ENCODE measurements at places on chromosomes 11 and 22.

GRCh38 chr11:78583889-78584288, 9.2 kb upstream of the NARS2 start:
- DNase-seq: no peak

GRCh38 chr22:50271519-50271970, 1.4 kb upstream of the MAPK11 start:
- peak; percentile 61 for DNase-seq

DNA sequence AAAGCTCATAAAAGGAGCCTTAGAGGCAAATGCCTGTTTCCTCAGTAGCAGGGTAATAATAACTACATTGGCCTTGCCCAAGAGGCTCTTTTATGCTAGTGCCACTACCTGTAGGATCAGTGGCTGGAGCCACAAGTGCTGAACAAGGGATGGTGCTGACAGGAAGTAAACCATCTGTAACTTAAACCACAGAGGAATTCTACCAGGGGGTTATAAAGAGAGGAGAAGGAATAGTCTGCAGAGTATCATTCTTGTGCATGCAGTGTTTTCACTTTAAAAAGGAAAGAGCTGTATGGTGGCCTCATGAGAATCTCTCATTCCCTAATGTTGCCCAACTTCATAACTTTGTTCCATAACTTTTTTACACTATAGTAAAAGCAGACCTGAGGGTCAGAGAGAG, 168.1 kb downstream of the DBX1 start:
- no peak for DNase-seq

- DNase-seq: no peak
Observed at GRCh38 chr11:77669848-77670511, 32.4 kb upstream of the CLNS1A start.

- DNase-seq: no peak
Observed at GRCh38 chr11:109071712-109072524, 350.1 kb upstream of the C11orf87 start.

DNA sequence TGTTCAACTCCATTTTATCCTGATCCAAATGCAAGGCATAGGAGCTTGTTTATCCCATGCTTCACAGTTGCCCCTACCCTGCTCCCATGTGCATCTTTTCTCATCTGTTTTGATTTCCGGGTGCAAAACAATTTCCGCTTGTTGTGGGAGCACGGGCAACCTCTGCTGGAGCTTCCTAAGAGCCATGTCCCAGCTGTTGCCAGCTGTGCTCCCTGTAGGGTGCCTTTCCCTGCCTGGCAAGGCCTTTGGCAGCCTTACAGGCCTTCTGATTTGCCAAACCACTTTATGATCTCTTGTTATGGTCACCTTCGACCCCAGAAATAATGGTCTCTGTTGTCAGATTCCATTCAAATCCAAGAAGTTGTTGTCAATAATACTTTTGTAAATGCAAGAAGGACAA, 1038.5 kb downstream of the OPCML start:
- DNase-seq: no peak

DNA sequence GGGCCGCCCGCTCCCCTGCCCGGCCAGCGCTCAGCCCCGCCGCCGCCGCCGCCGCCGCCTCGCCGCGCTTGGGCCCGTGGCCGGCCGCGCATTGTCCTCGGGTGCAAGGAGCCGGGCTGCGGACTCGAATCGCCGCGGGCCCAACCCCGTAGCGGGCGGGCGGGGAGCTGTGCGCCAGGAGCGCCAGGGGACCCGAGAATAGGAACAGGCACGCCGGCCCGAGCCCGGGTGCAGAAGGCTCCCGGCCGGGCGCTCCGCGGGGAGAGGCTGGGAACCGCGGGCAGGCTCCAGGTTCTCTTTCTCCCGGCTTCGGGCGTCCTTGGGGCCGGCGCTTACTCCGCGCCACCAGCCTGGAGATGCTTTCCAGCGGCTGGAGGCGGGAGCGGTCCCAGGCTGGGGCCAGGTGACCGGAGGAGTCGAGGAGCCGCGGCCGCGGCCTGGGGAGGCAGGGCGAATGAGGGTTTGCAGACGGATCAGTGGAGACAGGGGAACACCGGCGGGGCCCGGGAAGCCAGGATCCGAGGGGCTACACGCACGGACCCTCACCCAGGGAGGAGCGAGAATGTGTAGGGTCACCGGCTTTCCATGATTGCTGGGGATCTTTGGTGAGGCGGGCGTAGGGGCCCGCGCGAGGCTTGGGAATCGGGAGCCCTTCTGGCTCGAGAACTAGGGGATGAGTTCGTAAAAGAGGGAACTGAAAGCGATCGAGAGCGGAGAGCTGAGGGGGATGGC, 726 bp downstream of the PKNOX2 start:
- no peak for DNase-seq

DNA sequence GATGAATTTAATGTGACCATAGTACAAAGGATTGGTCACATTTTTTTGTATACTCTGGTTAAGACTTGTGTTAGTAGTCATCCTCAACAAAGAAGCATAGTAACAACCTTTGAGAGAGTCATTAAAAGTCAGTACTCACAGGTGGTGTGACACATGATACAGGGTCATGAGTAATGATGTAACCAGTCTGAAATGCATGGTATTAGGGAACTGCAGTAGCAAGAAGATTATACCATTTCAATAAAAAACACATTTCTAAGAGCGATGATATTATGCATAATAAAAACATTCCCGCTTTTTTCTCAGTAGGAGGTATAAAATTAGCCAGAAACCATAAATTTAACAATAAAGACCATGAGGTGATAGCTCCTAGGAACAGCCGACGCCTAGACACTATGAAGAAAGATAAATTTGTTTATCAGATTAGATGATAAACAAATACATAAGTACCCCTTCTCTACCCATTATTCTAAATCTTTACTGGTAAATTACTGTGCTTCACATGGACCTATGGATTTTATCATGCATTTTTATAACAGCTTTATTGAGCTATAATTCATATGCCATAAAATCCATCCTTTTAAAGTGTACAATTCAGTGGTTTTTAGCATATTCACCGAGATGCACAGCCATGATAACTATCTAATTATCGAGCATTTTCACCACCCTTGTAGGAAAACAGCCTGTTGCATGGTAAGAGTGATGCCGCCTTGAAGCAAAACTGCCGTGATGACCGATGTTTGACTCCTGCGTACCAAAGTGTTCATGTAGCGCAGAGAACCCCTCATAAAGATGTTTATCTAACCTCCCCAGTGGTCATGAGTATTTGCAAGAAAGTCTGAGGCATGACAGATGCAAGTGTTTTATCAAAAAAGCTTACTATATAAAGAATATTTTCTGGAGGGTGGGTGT, 41.8 kb downstream of the TMPRSS5 start:
- DNase-seq: peak; percentile 93

GRCh38 chr22:23227380-23227779, 47.1 kb downstream of the BCR start:
- DNase-seq: no peak

- DNase-seq: no peak
Observed at GRCh38 chr22:48803948-48804810, 1023.5 kb downstream of the BRD1 start.

- DNase-seq: no peak
Observed at GRCh38 chr11:34445956-34446355, 7.2 kb downstream of the CAT start.

DNA sequence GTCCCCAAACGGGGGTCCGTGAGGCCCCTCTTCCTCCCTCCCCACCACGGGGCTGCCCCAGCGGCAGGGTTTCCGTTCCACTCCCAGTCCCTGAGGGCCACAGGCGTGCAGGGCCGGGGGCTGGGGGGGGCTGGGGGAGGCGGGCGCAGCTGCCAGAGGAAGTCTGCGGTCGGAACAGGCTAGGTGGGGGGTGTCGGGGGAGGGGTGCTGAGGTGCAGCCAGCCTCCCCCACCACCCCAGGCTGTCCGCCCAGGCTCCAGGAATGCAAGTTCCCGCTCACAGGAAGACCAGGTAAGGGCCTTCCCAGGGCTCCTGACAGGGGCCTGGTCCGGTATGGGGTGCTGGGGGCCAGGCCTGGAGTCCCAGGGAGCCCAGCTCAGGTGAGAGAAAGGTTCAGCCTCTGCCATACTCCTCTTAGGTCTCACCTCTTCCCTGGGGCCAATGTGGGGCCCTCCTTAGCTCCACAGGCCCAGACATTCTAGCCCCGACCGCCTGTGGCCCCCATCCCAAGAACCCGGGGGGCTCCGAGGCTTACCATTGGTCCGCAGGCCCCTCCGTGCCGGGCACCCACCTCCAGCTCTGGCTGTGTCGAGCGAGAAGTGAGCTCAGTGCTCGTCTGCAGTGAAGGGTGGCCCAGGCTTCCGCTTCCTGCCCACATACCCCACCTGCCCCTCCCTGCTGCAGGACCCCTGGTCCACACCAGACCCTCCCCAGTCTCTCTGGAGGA, at the start of gene PTPRCAP:
TSS of gene PTPRCAP (minus strand) at position 601 of the 727 bp plus-strand sequence. CDS start at position 538, 63 bp downstream.
- no peak for DNase-seq

- DNase-seq: no peak
Observed at GRCh38 chr22:35746248-35746647, 28.6 kb downstream of the APOL5 start.

DNA sequence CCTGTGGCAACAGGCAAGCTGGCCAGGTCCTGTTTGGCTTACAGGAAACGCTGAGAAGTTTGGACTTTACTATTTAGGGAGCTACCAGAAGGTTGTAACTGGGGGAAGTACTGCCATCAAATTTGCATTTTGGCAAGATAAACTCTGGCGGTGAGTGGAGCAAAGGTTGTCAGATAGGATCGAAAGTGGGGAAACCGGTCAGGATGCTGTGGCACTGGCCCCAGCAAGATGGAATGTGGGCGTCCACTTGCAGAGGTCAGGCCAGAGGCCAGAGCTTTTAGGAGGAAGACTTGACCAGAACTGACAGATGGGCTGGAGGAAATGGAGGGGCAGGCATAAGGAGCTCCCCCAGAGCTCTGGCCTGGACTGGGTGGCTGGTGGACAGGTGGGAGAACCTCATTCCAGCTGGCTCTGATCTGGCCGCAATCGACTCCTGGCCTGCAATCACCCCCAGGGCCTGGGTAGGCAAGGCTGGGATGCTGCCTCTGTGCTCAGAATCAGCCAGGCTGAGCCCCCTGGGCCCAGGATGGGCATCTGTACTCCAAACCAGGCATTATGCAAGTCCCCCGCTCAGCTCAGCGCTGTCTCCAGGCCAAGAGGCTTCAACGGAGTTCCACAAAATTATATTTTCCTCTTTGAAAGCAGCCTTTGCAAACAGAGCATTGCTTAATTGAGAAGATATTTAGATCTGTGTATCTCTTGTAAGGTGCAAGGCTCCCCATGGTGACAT, 178.3 kb upstream of the NECTIN1 start:
- DNase-seq: peak; percentile 82

- DNase-seq: peak; percentile 48
Observed at GRCh38 chr22:25027043-25027906, 74.8 kb downstream of the KIAA1671 start.

- DNase-seq: no peak
Observed at GRCh38 chr22:44449061-44449682, 48.9 kb downstream of the RTL6 start.

DNA sequence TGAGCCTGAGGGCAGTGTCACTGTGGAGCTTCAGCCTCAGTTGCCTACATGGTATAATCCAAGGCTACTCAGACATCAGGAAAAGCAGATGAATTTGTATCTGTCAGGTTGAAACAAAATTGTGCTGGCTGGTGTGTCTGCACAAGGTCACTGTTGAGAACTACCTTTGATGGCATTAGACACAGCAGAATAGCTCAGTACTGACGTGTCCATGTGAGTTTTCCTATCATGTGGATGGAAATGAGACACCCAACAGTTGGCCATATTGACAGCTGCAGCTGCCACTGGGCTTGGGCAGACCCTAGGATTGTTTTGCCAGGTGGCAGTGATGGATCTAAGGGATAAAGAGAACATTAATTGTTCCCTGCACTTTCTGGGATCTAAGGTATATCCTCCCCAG, 15.8 kb downstream of the CCDC134 start:
- DNase-seq: no peak

GRCh38 chr11:13205486-13205885, 72.1 kb upstream of the BMAL1 start:
- no peak for DNase-seq

- peak; percentile 17 for DNase-seq
Observed at GRCh38 chr11:43738600-43739409, 58.3 kb downstream of the HSD17B12 start.

GRCh38 chr22:41048791-41049717, 43.3 kb upstream of the EP300 start:
- peak; percentile 31 for DNase-seq

- DNase-seq: no peak
Observed at GRCh38 chr11:68928136-68928880, 24.6 kb downstream of the IGHMBP2 start.

- peak; percentile 72 for DNase-seq
Observed at GRCh38 chr11:70568035-70568813, 169.9 kb downstream of the CTTN start.

- no peak for DNase-seq
Observed at GRCh38 chr22:39179841-39180335, 27.4 kb upstream of the CBX7 start.

DNA sequence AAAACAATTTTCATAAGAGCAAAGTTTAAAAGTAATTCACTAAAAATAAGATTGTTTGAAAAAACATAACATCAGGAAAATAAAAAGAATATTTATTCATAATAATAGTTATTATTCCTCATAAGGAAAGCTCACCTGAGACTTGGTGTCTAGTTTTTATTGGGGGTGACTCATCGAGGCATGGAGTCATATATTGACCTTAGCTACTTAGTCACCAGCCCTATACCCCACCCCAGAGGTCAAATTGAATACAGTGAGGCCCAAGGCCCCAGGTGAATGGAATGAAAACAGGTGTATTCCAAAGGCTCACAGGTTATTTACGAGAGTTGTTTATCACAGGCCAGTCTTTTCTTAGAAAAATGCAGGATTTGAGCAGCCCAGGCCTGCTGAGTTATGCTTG, 36.9 kb downstream of the CNTF start:
- peak; percentile 93 for DNase-seq

GRCh38 chr11:8309862-8310261, 46.2 kb upstream of the LMO1 start:
- peak; percentile 22 for DNase-seq

DNA sequence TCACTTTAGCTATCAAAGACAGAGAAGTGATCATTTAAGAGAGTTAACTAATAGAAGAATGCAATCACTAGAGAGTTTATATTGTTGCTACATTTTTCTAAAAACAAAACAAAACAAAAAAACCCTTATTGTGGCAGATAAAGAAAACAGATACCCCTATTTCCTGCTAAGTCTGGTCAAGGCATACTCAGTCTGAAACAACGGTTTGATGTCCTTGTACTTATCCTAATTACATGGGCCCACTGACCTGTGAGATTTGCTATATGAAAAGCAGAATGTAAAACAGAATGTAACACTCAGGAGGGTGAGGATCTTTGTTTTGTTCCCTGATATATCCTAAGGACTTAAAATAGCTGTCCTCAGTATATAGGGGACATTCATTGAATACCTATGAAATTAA, 24.6 kb downstream of the MAML2 start:
- no peak for DNase-seq

DNA sequence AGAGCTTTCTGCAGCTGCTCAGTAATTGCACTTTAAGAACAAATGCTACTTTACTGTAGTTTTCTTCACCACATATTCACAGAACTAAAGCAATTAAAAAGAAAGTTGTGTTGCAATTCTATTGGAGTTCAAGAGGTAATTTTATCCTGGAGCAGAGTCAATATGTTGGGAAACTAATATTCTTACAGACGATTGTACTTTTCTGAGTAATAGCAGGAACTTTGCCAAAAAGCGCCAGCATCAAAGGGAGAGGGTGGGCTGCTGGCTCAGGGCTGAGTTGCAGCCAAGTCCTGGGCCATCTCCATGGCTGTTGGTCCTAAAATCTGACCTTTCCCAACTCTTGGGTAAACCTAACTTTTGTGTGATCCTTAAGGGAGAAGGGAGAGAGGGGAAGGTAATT, 73.6 kb upstream of the MYO18B start:
- no peak for DNase-seq
